ENCODE measurements at places on chromosomes 7 and 10.

DNA sequence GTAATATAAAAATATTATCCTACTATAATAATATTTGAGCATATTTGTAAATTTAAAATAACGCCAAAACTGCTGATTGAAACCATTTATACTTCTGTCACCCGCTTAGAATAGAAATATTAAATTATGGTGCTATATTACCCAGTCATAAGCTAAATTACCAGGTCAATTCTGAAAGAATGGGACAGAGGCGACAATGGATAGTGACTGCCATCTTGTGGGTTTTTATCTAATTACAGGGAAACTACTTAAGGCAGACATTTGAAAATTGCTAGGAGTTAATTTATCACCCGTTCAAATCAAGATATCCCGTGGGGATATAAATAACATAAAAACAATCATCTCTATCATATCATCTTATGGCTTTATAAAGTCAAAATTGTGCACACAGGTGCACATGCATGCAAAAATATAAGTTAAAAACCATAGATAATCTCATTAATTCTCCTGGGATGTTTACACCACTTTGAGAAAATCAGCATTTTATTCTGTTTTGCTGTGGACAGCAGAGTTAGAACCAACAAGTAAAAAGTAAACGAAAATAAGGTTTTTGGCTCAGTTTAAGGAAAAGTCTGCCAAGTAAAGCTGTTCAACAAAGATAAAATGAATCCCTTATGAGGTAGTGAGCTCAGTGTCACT lies 41.3 kb upstream of the HPSE2 start:
- DNase-seq: no peak

GRCh38 chr10:102675011-102675665 lies 30.9 kb downstream of the TRIM8 start:
- peak; percentile 54 for DNase-seq

GRCh38 chr10:74164716-74165529 lies 13.9 kb downstream of the ADK start:
- DNase-seq: no peak

GRCh38 chr10:98041352-98042043 lies 11.1 kb upstream of the CRTAC1 start:
- DNase-seq: peak; percentile 73

DNA sequence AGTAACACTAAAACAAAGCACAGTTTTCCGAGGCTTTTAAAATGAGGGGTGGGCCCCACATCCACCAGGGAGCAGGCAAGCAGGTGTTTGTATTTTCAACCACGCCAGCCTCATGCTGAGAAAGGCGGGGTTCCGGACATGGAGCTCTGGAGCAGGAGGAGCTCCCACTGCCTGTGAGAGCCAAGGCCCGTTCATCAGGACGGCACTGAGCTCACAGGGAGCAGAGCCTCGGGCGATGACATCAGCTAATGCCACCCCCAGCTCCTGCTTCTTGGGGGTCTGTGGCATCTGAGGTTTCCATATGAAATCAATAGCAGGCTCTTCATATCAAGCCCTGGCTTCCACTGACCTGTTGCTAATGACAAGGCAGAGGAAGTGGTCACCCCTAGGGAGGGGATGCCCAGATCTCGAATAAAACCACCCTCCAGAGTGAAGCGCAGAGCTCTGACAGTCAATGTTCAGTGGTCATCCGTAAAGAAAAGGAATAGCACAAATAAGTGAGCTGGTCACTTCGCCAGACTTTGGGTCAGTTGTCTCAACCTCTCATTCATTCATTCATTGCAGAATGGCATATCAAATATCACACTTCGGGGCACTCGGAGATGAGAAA lies 89.1 kb downstream of the TNS3 start:
- no peak for DNase-seq

- DNase-seq: no peak
Measured at GRCh38 chr7:70270149-70270548, 671.9 kb downstream of the AUTS2 start.

DNA sequence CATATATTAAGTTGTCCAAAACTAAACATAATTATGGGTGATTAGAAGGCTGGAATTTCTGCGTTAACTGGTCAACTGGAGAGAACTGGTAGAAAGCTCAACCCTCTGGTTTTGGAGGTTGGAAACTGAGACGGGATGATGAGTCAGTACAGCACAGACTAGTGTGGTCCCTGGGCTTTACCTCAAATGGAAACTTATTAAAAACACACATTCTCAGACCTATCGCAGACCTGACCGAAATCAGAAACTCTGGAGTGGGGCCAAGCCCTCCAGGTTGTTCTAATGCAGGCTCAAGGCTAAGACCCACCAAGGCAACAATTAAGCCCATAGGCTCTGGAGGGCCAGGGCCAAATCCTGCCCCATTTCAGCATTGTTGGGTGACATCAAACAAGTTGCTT lies 136.9 kb downstream of the KCNMA1 start:
- no peak for DNase-seq

- no peak for DNase-seq
Measured at GRCh38 chr7:127536741-127537140, 48.7 kb downstream of the GCC1 start.

DNA sequence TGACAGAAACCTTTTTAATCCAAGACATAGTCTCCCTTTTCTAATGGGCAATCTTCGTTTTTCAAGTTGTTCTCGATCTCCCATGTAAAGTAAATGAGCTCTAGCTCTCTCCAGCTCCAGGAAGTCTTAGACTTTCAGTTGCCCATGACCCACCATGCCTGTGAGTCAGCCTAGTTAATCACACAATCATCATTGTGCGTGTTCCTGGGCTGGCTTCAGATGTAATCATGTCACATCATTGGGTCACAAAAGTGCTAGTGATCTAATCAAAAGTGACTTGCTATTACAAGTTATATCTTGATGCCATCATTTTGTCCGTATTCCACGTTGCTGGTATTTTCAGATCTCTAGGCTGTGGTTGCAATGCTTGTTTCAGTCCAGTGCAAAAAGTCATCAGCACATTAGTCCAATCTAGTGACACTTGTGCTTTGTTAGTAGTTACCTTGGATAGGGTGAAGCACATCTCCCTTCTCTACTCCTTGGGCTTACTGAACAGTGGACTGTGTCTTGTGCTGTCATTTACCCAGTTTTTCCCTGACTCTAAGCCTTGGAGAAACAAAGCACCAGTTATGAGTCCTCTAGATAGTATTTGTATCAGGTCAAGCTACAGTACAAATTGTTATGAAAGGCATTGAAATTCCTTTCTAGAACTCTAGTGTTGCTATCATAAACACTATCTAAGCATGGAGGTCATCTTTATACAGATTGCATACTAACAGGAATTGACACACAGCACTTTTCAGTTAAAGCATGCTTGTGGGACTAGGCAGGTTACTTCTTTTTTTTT lies 316.6 kb downstream of the GFRA1 start:
- no peak for DNase-seq

DNA sequence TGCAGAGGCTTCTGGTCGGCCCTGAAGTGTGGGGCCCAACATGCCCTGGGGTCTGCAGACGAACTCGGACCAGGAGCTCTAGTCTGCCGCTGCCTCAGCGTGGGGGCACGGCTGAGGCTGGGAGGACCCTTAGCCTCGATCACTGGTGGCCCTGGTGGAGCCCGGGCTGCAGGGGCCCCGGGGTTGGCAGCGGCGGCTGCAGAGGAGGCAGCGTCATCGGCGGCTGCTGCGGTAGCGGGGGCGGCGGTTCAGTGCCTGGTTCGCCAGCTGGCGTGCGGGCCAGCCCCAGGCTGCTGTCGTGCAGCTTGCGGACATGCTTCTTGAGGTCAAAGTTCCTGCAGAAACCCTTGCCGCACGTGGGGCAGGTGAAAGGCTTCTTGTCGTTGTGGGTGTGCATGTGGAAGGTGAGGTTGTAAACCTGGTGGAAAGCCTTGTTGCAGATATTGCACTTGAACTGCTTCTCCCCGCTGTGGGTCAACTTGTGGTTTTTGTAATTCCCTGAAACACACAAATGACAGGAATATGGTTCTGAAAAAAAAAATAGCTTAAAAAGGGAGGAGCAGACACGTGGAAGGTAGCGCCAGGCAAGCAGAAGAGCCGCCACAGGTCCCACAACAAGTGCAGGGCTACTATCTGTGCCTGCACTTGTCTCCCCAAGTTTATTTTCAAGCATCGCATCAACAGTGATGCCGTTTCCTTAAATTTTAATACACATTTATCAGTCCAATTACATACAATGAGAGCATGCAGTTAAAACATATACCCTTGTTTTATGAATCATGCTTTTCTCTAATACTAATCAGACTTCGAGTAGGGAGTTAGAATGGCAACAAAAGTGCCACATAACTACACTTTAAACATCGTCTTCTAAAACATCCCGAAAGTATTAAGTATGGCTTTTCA lies 2.4 kb downstream of the FEZF1 start:
- no peak for DNase-seq
